ENCODE measurements at places on chromosomes 3 and 15. TPM values are rescaled to one million over a fixed set of nuclear protein-coding genes. Genes with fewer than 3 reads are reported as not detected.

- no peak for DNase-seq
Measured at GRCh38 chr15:88729581-88729980, 73.7 kb upstream of the ACAN start.

- no peak for DNase-seq
Measured at GRCh38 chr3:134020135-134020680, 9.5 kb downstream of the SLCO2A1 start.

IL17RB gene
- total RNA-seq = not detected

HGD gene
- total RNA-seq = 0.78 TPM

Data from activated CD8-positive, alpha-beta T cell treated with anti-CD3 and anti-CD28 coated beads for 36 hours (primary cell).